ENCODE measurements at places on chromosomes 12 and 14. TPM values are rescaled to one million over a fixed set of nuclear protein-coding genes. Genes with fewer than 3 reads are reported as not detected.
A peak's percentile ranks its signal among the peaks of the same experiment; 100 is the strongest.

Gene TROAP
- 56.5 TPM for total RNA-seq

Gene C12orf54
- not detected for total RNA-seq

Gene PLA2G1B
- not detected for total RNA-seq

Gene KRT71
- not detected for total RNA-seq

Gene RNASE2
- not detected for total RNA-seq

DNA sequence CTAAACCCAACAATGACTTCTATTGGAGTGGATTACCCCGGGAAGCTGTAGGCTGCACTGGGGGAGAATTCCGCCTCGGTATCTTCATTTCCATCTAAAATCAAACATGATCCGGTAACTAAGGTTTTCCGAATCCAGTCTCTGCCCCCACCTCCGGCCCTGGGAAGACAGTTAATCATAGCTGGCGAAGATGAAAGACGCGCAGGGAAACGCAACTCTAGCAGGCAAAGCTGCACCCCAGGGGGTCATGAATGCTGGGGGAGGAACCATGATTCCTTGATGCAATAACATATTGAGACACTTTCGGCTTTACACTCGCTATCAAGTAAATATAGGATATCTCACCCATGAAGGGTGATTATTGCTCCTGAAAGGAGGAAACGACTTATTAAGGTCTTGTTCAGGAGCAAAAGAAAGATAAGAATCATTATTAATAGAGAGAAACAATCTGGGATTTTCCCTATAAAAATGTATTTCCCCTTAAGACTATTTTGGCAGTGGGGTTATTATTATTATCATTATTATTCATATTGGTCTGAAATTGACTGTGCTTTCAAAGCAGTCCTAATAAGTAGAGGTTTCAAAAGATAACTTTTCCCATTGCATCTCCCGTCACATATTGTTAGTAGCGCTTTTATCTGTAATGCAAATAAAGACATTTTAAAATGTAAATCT is 614.9 kb downstream of the VRK1 start:
- ATAC-seq: no peak

GRCh38 chr12:52528641-52529143 is 8.5 kb upstream of the KRT5 start:
- no peak for ATAC-seq

- ATAC-seq: no peak
These were observed 110.0 kb downstream of the EFCAB11 start for GRCh38 chr14:89844508-89844907.

DNA sequence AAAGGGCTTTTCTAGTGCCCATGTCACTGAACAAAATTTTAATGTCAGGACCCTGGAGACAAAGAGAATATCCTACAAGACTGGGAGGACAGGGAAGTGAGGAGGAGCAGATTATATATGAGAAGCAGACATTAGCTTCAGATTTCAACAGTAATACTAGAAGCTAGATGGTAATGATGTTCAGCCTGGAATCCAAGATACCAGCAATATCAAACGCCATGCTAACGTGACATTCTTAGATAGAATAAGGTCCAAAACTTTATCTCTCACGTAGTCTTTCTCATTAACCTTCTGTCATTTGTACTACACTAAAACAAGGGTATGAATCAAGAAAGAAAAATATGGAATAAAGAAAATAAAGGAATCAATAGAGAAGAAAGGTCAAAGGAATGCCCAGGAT is 18.7 kb downstream of the SOS2 start:
- ATAC-seq: no peak

DNA sequence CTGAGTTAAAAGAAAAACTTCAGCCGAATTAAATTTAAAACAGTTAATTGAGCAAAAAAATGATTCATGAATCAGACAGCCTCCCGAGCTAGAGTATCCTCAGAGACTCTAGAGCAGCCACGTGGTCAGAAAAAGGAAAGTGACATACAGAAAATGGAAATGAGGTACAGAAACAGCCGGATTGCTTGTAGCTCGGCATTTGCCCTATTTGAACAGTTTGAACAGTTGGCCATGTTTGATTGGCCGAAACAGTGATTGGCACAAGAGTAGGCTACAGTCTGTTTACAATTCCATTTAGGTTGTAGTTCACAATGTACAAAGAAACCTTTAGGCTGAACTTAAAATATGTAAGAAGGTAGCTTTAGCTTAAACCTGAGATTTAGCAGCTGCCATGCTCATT is 12.9 kb upstream of the OXA1L start:
- no peak for ATAC-seq

- ATAC-seq: peak; percentile 82
These were observed 61.4 kb downstream of the MYF5 start for GRCh38 chr12:80778005-80778541.

GRCh38 chr12:25855716-25856115 is 102.8 kb upstream of the RASSF8 start:
- no peak for ATAC-seq

DNA sequence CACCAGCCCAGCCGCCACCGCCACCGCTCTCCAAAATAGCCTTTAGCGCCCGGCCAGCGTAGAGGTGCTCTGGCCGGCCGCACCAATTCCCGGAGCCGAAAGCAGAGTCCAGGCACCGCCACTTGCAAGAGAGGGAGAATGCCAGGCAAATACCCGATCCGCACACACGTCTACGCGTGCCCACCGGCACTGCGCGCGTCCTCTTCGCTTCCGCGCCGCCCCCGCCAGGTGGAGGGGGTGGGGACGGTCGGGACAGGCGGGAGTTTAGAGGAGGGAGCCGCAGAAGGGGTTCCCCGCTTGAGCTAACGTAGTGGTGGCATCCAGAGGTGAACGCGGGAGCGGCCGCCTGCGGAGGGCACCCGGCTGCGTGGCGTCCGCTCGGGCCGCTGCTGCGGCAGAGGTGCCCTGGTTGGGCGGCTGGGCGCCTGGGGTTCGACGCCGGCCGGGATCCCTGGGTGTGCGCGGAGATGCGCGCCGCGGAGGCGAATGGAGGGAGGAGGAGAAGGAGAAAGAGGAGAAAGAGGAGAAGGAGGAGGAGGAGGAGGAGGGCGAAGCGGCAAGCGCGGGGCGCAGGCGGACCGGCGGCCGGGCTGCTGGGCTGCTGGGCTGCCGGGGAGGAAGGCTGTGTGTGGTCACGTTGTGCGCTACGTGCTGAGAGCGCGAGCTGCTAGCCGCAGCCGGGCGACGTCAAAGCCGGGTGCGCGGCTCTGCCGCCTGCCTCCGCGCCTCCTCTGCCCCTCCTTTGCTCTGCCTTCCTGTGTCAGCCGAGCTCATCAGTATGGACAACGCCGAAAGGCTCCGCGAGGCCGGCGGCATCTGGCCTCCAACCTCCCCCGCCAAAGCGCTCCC is at the start of gene MDGA2:
Gene MDGA2, minus strand, starts transcription at position 140 of the 849 bp plus-strand sequence.
- ATAC-seq: no peak

DNA sequence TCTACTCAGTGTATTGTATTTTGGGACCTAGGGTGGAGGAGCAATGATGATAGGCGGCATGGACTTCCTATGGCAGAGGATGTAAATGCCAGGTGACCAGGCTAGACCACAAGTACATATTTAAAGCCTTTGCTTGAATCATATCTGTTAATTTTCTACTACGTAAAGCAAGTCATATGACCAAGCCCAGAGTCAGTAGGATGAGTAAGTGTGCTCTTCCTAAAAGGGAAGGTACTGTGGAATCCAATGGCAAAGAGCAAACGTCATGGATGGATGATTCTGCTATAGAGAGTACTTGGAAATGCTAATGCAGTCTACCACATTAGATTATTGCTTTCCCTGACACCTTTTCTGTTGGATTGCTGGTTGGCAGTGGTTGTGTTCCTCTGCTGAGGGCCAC is 16.8 kb downstream of the GPATCH2L start:
- ATAC-seq: no peak
